Right kidney (tissue), 9 donors: ENCODE measurements at places on chromosomes 3 and 15.

- no peak for DNase-seq
These were observed 8.2 kb downstream of the HDC start for GRCh38 chr15:50257332-50257731.

DNA sequence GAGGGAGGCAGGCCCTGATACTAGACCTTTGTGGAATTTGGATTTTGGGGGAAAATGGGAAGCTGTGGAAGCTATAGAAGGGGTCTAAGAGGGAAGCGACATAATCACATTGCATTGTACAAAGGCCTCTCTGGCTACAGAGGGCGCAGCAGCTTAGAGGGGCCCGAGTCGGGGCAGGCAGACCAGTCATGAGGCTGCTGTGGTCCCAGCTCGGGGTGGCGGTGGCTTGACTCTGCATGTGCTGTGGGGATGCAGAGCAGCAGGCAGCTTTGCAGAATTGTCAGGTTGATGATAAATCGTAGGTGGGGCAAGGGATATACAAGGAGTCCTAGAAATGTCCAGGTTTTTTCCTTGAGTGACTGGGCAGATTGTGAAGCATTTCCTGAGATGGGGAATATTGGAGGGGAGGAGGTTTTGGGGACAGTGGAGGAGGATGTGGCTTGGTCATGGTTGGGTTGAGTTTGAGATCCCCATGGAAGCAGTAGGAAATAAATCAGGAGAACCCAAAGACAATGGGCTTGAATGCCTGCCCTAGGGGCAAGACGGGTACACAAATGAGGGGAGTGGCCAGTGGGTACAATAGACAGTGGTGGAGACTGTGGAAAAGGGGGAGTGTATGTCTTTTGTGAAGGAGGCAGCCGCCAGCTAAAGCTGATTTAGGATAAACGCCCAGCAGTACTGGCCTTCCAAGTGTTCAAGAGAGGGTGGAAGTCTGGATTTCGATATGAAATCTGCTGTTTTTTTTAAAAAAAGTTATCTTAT lies 94.1 kb downstream of the HMG20A start:
- DNase-seq = no peak

- peak; percentile 93 for DNase-seq
These were observed at the start of gene CDAN1 for GRCh38 chr15:42736793-42737528. CDAN1 (minus strand) TSS chr15:42737128; CDS start chr15:42737102, 26 bp downstream.

DNA sequence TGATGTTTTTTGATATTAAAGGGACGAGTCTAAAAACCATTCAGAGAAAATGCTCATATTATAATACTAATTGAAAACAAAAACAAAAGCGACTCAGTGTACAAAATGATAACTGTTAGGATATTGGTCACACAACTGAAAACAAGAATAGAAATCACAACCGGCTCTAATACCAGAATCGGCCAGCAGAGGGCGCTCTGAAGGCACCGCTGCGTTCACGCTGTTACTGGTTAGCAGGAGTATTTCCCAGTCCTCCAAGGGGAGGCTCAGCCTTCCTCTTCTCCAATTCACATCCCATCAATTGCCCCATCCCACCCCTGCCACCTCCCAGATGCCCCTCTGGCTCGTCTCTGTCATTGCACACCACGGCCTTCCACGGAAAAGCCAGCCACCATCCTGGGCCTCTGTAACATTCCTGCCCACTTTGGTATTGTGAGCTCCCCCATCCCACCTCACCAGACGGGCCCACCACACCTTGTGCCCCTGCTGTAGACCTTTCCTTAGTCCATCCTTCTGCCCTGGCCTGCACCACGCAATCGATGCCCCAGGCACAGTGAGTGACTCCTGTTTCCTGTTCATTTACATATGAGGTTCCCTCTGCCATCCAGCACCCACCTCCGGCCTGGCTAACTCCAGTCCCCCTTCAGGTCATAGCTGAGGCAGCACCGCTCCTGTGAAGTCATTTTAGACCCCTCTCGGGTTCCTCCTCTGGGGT lies 8.5 kb downstream of the FAM107A start:
- peak; percentile 55 for DNase-seq

DNA sequence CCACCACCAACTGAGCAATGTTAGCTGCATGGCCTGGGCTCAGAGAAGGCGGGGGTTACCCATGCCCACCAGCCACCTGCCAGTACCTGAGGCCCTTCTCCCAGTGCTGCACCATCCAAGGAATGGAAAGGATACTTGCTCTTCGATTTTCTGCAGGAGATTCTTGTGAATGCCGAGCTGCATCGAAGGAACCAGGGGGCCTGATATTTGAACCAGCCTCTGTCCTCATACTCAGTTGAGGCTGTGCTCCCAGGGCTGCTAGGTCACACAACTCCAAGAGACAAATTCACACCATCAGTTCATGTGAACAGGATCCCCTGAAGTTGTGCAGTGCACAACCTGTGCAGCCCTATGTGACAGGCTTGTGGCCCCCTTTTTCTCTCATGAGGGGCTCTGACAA lies 18.0 kb downstream of the PLA2G4F start:
- no peak for DNase-seq

DNA sequence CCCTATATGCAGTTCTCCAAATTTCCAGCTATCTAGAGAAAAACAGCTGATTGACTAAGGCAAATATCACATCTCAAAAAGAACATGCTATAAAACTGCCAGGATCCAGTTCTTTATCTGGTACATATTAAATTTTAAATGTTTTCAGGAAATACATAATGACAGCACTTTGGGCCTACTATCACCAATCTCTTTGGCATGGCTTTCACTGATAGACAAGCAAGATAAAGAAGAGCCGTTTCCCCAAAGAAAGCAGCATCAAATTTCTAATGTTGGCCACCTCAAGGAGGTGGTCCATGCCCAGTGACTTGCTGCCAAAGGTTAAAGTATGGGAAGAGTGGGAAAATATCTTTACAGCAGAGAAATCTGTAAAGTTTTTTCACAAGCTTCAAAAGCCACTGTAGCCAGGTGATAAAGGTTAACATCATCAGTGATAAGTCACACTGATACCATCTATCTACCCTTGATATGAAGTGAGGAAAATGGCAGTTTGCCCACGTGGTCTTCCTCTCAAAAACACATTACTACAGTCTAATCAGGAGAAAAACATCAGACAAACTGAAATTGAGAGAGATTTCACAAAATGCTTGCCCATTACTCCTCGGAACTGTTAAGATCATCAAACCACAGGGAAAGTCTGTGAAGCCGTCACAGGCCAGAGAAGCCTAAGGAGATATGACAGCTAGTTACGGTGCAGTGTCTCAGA lies 46.4 kb upstream of the C15orf61 start:
- DNase-seq = no peak

DNA sequence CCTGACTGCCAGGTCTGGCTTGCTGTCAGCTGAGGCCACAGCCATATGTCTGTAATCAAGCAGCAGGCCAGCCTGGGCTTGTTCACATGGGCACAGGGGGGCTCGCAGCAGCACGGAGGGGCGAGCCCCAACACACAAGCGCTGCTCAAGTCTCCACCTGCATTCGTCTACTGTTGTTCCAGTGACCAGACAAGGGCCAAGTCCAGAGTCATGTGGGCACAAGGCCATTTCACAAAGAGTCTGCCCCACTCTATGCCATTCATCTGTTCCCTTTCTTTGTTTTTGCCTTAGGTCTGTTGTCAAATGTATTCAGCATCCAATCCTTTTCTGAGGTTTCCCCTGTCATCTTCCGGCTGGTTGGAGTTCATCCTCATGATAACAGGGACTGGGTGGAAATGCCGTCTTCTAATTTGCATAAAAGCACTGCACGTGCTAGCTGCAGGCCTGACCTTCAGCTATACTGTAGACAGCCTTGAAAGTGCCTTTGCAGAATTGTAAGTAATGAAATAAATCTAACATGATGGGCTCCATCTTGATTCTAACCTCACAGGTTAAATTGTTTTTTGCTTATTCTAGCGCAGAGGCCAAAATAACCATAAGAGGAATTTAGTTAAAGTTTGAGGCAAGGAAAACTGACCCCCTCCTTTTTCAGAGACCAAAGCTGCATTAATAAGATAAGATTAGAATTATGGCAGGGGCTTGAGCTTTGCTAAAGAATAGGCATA lies 28.6 kb upstream of the KBTBD12 start:
- no peak for DNase-seq

DNA sequence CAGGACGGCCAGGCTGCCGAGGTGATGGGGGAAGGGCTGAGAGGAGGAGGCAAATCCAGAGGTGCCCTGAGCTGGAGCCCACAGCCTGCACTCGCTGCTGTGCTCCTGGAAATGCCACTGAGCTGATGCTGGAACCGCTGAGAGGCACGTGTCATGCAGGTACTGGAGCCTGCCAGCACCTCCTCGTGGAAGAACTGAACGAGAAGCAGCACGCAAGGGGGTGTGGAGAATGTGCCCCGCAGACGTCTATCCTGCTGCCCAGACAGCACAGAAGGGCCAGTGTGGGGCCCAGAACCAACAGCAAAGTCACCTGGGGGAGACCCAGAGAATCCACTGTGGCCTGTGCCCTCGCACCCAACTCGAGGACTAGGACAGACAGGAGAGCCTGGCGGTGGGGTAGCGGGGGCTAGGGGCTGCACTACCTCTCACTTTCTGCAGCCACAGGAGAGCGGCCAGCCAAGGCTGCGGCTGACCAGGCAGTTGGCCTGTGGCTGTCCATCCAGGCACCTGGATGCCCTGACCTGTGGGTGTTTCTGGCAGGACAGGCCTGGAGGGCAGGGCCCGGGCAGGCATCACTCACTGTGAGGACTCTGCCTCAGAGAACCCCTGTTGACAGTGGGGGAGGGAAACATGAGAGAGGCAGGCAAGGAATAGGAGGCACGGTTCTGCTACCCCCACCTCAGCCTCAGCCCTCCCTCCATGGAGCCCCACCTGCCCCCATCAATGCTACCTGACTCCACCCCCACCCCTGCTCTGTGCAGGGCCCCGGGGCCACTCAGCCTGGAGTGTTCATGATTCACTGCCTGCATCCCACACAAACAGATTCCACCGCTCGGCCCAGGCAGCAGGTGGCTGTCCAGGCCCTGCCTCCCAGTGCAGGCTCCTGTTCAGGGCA lies 213.1 kb downstream of the TBC1D2B start:
- peak; percentile 36 for DNase-seq

- no peak for DNase-seq
These were observed 4.7 kb upstream of the LRTM1 start for GRCh38 chr3:54932606-54933005.

- DNase-seq = no peak
These were observed 4.2 kb downstream of the PLOD2 start for GRCh38 chr3:146156666-146157314.

GRCh38 chr15:95816591-95816990 lies 513.9 kb upstream of the NR2F2 start:
- DNase-seq = no peak

- DNase-seq = no peak
These were observed 51.8 kb downstream of the ONECUT1 start for GRCh38 chr15:52738311-52738710.

- DNase-seq = peak; percentile 99
These were observed at the start of gene GSK3B for GRCh38 chr3:120093911-120094775. GSK3B (minus strand) TSS chr3:120094447; CDS start chr3:120093434, 1,013 bp downstream.

- DNase-seq = no peak
These were observed 186.4 kb upstream of the TMC3 start for GRCh38 chr15:81560405-81560804.

- DNase-seq = peak; percentile 45
These were observed 70.7 kb downstream of the TOP2B start for GRCh38 chr3:25594007-25594502.

- no peak for DNase-seq
These were observed 18.4 kb downstream of the UMPS start for GRCh38 chr3:124748560-124749198.

- DNase-seq = peak; percentile 49
These were observed 129.1 kb upstream of the SMAD3 start for GRCh38 chr15:66936109-66936860.

- DNase-seq = no peak
These were observed 26.8 kb downstream of the CCRL2 start for GRCh38 chr3:46433841-46434240.

DNA sequence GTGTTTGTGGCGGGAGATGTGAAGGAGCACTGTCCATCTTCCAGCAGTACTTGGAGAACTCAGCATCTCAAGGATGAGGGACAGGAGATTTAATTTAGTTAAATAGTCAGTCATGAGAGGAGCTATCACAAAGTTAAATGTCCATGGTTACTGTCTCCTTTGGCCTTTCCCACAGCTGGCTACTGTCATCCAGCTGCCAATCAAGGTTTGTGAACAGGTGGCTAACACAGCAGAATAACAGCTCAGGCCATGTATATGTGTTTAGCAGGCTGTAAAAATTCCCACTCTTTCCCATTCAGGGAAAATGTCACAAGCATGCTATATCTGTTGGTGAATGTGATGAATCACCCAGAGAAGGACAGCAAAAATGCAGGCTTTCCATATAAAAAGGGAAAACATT lies 120.5 kb downstream of the TMEM108 start:
- DNase-seq = no peak

- no peak for DNase-seq
These were observed 12.6 kb downstream of the IGDCC3 start for GRCh38 chr15:65365229-65365628.

- DNase-seq = no peak
These were observed 277.2 kb downstream of the CHST2 start for GRCh38 chr3:143396790-143397189.

GRCh38 chr15:93126148-93126547 lies 37.1 kb upstream of the RGMA start:
- DNase-seq = no peak

DNA sequence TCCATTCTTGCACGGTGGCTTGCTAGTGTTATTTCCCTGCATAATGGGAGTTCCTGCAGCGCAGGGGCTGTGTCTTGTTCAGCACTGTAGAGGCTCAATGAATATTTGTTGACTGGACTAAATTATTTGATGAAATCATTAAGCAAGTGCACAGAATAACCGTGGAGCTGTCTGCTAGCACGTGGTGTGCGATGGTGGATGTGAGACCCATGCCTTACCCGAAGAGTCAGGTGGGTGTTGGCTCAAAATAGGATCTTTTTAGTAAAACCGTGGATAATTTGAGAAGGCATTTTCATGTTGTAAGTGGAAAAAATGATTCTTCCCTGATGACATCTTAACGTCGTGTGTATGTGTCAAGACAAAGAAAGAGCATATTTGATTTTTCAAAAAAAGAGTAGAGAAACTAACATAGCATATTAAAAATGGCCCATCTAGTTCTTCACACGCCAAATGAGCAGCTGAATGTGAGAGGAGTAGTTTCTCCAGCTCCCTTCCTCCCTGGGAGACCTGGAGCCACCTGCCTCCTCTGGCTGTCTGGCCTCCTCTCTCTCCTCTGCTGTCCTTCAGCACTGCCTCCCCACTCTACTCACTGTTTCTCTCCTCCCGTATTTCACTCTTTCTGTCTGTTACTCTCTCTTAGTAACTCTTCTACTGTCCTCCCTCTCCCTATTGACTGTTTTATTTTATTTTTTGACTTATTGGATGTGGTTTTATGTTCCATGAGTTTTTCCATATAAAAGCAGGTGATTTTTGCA lies 6.3 kb downstream of the FAM81A start:
- DNase-seq = peak; percentile 29

DNA sequence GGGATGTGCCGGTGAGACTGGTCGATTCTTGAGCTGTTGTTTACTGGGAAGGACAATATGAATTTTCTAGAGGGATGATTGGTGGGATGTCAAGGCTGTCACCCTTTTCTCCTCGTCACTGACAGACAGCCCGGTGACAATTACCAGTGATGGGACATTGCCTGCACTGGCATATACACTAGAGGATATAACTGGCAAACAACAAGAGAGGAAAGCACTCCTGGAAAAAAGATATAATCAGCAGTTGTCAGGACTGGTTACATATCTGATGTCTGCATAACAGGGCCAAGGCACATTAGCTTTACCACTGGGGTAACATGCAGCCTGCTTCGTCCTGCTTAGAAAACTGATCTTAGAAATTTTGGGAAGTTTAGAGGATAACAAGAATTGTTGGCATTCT lies 131.1 kb downstream of the ROBO2 start:
- no peak for DNase-seq
